ENCODE measurements at places on chromosomes 7 and 10. TPM values are rescaled to one million over a fixed set of nuclear protein-coding genes. Genes with fewer than 3 reads are reported as not detected.

The ATP5MK gene
- polyA plus RNA-seq = 519 TPM

- DNase-seq = no peak
These were observed 45.2 kb downstream of the AHCYL2 start for GRCh38 chr7:129270077-129270476.

The ABCB4 gene
- 16.2 TPM for polyA plus RNA-seq

The CDH23 gene
- 2.0 TPM for polyA plus RNA-seq

GRCh38 chr7:37342688-37343471, 105.8 kb downstream of the ELMO1 start:
- DNase-seq = peak; percentile 90

DNA sequence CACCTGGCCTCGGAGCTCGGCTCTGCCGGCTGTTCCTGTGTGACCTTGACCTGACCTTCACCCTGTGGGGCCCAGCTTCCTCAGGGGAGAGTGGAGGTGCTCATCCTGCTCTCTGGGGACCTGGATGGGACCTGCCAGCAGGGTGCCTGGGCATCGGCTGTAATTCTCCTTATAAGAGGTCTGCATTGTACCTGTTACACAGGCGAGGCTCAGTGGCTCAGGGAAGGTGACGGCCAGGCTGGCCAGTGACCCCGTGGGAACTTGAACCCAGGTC, 29.0 kb downstream of the RET start:
- DNase-seq = no peak

DNA sequence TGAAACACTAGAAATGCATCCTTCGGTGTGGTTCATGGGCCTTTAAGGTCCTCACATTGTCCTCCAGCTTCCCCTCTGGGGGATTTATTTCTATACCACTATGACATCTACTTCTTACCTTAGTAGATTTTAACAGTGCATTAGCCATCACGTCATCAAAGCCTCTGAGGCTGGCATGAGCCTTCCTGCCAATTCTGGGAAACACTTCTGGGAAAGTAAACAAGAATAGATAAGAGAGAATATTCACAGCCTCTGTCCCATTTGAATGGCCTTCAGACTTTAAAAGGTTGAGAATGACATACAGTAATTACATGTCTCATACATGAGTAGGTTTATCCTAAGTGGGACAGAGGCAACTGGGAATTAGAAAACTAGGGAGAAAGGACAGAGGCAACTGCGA, 89.7 kb downstream of the AMPH start:
- no peak for DNase-seq

- DNase-seq = no peak
These were observed 194.6 kb downstream of the COBL start for GRCh38 chr7:51121931-51122425.

The ZNF467 gene
- polyA plus RNA-seq = 15.2 TPM

DNA sequence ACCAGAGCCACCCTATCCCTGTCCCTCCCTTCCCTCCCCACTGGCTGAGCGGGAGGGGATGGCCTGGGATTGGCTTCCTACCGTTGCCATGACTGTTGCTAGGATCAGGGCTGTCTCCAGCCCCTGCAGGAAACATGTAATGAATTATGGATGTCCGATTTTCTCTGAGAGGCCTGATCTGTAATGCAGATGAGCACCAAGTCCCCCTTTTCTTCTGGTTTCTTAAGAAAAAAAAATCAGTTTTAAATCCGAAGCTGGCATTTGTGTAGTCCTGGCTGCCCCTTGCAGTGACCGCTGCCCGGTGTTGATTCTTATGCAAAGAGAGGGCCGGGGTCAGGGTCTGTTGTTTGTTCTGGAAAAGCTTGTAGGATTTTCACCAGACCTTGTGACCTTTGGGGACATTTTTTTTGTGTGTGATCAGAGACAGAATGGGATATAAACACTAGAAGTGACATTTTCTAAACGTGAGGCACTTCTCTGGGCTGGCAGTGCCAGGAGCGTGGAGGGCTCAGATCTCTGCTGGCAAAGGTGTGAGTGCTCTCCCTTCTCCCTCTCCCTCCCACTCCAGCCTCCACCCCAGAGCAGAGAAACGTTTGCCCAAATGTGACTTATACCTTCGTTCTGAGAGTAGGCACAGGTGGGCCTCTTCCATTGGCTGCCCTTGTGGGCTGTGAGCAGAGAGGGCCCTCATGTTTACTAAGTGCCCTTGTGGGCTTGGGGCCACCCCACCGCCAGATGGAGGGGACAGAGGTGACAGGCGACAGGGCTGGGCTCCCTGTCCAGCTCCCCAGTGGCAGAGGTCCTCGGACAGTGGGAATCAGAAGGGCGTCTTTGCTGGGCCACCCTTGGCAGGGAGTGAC, 127.5 kb downstream of the DNAJB6 start:
- peak; percentile 47 for DNase-seq

GRCh38 chr10:70494536-70494935, 16.0 kb downstream of the PALD1 start:
- DNase-seq = no peak

The MYOZ1 gene
- polyA plus RNA-seq = 0.32 TPM

The TUBAL3 gene
- polyA plus RNA-seq = not detected

DNA sequence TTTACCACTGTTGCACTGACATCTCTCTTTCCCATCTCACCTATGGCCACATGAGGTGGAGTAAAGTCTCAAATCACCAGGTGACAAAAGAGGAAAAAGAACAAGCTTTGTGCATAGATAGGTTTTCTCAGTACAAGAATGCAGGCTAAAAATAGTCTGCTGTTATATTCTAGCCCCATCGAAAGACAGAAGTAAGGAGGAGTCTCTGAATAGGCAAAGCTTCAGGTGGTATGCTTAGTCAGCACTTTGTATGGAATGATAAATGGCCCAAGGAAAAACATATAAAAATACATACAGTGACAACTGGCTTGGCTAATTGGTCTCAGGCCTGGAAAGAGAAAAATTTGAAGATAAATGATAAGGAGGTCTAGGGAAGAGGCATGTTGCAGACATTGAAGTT, 39.6 kb upstream of the KCND2 start:
- DNase-seq = no peak

Measured in spleen (tissue), 13 donors.